Stimulated activated CD4-positive, alpha-beta T cell treated with anti-CD3 and anti-CD28 coated beads, TNF-alpha, amount 100 ng/mL, for 1 hour (primary cell): ENCODE measurements at places on chromosomes 2 and 18.

GRCh38 chr2:143890798-143891197, 629.1 kb downstream of the ZEB2 start:
- no peak for DNase-seq

- no peak for DNase-seq
Measured at GRCh38 chr2:165219481-165219880, 15.6 kb upstream of the SCN3A start.

DNA sequence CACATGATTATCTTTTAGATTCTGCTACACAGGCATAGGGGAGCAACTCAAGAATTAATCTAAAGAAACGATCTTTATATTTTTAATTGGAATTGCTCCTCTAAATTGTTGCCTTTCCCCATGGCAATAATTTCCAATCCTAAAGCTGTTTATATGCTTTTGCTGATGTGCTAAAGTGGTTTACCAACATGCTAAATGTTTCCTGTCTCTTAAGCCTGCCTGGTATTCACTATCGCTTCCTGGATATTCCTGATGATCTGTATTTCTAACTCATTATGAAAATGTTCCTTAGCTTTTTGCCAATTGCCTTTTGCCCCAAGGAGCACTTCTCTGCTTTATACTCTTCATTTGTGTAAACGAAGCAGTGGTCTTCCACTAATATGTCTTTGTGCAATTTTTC, 65.8 kb downstream of the PTPN2 start:
- DNase-seq = no peak

GRCh38 chr2:43340945-43341356, 114.5 kb upstream of the ZFP36L2 start:
- DNase-seq = no peak

DNA sequence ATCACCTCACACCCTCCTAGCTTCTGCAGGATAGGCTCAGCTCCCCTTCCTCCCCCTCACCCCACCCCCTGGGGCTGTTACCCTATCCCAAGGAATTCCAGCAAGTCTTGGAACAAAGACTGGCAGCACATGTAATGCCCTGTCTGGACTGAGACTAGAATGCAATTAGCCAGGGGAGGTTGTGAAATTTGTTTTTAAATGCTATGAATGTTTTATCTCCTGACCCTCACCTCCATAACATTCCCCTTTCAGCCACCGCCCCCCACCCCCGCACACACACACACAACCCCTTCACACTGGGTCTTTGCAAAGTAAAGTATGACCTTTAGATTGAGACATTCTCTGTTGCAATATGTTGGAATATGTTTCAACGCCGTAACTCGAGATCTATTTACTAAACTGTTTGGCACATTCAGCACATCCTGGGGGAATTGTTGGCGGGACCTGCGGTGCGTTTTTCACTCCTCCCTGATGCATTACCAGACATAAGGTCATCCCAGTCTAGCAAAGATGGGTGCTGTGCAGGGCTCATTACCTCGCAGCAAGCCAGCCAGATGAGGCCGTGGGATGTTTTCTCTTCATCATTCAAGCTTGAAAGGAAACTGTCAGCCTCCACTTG, 290.7 kb upstream of the SLC14A2 start:
- no peak for DNase-seq

DNA sequence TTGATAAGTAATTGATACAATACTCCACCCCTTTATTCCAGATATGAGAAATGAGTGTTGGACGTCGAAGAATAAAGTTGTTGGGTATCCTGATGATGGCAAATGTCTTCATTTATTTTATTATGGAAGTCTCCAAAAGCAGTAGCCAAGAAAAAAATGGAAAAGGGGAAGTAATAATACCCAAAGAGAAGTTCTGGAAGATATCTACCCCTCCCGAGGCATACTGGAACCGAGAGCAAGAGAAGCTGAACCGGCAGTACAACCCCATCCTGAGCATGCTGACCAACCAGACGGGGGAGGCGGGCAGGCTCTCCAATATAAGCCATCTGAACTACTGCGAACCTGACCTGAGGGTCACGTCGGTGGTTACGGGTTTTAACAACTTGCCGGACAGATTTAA, 26.3 kb downstream of the B3GNT2 start:
- DNase-seq = no peak

DNA sequence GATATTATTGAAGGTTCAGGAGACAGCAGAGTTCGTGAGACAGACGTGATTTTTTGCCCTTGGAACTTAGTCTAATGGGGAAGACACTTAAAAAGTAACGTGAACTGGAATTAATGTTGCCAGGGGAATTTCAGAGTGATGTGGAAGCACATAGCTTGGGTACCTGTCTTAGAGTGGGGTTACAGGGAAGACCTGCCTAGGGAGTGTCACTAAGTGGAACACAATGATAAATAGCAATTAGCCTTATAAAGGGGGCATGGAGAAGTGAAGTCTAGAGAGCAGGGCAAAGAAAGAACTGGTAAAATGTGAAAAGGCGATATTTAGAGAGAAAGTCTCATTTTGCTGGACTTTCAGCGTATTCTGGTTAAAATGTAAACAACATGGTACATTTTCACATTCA, 306.0 kb upstream of the TCF4 start:
- no peak for DNase-seq

- DNase-seq = no peak
Measured at GRCh38 chr2:9219027-9219445, 12.4 kb downstream of the ASAP2 start.
